ENCODE measurements at places on chromosomes 16 and 17.

DNA sequence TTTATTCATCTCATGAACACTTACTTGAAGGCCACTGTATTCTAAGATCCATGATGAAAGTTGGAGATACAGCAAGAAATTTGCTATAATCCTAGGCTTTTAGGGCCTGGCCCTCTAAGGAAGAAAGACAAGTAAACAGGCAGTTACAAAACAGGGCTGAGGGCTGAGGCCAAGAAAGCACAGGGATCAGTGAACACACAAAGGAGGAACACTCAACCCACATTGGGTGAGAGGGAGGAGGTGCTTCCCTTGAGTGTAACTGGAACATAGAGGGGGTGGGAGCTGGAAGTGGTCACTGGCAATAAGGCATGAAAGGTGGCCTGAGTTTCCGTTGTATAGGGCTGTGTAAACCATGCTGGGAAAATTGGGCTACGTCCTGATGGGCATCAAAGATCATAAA lies 112.2 kb downstream of the ZNF18 start:
- no peak for DNase-seq

DNA sequence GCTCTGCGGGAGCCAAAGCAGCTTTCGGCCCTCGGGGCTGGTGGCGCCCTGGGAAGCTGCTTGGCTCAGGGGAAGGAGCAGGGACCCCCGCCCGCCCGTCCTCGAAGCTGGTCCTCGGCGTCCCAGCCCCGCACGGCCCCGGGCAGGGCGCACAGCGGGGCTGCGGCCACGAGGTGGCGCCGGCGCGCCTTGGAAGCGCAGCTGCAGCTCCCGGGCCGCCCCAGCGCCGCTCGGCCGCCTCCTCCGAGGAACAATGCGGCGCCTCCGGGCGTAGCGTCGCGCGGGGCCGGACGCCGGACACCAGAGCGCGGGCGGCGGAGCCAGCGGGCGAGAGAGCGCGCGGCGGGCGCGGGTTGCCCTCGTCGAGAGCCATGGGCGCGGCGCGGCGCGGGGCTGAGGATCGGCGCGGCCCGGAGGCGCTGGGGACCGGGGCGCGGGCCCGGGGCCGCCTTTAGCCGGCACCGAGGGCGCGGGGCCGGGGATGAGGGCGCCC lies at the start of gene MGAT5B:
Gene MGAT5B, plus strand, starts transcription at position 229 of the 493 bp plus-strand sequence. CDS start 626 bp downstream, outside the sequence.
- DNase-seq, result peak; percentile 22

DNA sequence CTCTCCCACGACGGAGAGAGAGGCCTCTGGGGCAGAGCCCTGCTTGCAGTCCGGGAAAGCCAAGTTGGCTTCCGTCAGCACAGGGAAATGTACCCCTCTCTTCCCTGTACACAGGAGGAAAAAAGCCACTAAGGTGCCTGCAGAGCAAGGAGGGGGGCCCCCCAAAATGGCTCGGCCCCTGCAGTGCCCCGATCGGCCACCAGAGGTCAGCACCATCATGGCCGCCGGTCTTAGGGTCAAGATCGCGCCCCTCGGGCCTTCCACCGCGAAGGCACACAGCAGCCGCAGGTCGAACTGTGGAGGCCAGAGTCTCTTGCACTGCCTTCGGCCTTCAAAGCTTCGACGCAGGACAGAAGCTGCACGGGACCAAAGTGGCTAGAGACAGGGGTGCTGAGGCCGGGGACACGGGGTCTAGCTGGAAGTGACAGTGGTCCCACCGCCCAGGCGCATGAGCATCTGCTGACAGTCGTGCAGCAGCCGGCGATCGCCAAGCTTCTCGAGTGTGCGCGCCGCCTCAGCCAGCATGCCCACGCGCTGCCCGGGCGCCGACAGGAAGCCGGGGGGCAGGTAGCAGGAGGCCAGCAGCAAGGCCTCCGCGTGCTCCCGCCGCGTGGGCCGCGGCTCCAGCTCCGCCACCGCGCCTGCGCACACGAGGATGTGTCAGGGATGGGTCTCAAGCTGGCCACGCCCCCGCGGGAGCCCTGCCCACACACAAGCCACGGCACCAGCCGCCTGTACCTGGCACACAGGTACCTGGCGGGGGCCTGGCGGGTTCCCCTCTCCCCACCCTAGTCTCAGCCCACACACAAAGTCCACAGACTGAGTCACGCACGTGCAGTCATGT lies 24.4 kb downstream of the SREBF1 start:
- no peak for DNase-seq

GRCh38 chr17:49723423-49723822 lies 15.7 kb upstream of the SLC35B1 start:
- no peak for DNase-seq

GRCh38 chr16:22743401-22743800 lies 70.6 kb upstream of the HS3ST2 start:
- DNase-seq, result no peak

DNA sequence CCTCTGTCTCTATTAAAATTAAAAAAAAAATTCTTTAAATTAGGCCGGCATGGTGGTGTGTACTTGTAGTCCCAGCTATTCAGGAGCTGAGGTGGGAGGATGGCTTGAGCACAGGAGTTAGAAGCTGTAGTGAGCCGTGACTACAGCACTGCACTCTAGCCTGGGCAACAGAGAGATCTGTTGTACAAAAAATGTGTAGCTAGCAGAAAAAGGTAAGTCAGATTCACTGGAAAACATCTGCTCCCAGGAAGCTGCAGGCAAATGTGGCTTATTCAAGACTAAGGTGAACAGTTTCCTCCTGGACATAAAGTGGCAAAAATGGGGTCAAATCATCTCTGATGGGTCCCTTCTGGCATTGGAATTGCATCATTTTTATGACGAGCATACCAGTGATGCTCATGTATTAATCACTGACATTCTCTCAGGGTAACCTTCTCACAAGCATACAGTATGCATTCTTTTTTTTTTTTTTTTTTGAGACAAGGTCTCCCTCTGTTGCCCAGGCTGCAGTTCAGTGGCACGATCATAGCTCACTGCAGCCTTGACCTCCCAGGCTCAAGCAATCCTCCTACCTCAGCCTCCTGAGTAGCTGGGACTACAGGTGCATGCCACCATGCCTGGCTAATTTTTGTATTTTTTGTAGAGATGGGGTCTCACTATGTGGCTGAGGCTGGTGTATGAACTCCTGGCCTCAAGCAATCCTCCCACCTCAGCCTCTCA lies 48.7 kb downstream of the CPPED1 start:
- no peak for DNase-seq

DNA sequence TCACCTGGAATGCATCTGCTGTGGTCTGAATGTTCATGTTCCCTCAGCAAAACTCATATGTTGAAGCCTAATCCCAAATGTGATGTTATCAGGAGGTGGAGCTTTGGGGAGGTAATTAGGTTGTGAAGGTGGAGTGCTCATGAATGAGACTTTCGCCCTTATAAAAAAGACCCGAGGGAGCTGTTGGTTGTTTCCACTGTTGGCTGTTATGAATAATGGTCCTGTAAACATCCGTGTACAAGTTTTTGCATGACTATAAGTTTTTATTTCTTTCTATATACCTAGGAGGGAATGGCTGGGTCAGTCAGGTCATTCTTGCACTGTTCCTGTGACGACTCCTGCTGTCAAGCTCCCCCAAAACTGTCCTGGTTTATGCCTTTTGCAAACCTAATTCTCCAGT lies 9.6 kb upstream of the CHP2 start:
- DNase-seq, result no peak

DNA sequence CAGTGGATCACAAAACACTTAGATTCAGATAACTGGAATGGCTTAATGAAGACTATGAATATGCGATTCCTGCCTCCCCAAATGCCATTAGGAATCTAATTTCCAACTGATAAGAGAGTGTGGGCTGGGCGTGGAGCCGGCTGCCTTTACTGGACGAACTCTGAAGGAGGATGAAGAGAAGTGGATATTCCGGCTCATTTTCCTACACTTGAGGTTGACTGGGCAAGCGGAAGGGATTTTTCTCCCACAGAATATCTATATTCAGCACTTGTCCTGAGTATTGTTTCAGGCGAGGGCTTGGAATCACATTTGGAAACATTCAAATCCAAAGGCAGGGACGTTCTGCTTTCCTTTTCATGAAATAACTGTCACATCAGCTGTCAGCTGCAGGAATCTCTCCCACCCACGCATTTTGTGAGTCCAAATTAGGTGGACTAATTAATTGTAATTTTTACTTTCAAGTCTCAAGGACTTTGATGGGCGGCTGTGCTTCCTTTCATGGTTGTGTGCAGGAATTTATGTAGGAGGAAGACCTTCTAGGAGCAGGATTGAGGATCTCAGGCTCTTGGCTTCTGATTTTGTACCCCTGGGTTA lies 138.5 kb downstream of the PITPNC1 start:
- no peak for DNase-seq

GRCh38 chr16:67389911-67390815 lies 3.1 kb downstream of the TPPP3 start:
- DNase-seq, result no peak

GRCh38 chr17:66548659-66549310 lies 246.4 kb downstream of the PRKCA start:
- DNase-seq, result no peak

DNA sequence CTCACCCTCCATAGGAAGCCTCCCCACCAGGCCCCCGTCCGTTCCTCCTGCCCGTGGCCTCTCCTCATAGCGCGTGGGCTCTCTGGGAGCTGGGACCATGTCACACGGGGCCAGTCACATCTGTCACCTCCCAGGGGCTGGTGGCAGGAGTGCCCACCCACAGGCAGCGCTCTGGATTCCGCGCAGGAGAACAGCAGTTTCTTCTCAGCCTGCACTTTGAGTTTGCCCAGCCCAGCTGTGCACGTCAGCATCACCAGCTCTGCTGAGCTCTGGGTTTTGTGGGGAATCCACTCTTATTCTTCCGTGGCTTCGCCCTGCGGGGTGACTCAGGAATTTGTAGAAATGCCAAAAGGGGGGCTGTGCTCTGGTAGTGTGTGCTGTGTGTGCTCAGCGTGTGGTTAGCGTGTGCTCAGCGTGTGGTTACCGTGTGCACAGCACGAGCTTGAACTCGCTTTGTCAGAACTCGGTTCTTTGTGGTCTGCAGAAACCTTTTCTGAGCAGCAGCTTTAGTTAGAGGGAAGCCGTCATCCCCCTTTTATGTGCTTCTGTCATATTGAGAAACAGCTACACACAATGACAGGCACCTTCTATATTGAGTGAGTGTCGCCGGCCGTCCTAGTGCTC lies 3.2 kb downstream of the ACSF3 start:
- no peak for DNase-seq

GRCh38 chr16:2223221-2223941 lies at the start of gene E4F1:
E4F1 (plus strand) TSS chr16:2223591; CDS start chr16:2223614, 23 bp downstream.
- DNase-seq, result peak; percentile 100

DNA sequence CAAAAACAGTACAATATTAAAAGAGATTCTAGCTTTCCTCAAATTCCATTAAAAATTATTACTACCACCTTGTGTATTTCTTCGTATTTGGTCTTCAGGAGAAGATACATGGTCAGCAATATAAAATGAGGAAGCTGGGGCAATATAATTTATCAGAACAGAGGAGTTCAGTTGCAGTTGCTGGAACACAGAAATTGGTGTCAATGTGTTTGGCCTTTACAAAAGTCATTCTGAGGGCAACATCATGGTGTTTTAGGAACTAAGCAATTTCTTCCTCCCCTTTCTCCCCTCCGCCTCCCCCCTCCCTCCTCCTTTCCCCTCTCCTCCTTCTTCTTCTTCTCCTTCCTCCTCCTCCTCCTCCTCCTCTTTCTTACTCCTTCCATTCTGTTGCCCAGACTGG lies 102.1 kb downstream of the YPEL2 start:
- DNase-seq, result no peak

DNA sequence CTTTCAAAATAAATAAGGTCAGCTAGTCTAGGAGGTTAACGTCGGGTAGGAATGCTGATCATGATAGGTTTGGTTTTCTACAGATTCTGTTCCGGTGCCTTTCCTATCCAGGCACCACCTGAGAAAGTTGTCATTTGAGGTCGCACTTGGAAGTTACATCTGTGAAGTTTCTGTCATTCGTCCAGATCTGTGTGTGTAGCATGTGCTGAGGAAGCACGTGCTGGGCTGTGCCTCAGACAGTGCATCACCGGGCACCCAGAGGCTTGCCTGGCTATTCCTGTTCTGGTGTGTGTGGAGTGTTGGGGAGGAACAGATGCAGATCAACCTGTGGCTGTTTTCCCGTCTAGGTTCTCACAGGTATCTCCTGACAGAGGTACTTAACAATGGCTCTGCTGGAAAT lies 42.6 kb downstream of the DNAJA2 start:
- DNase-seq, result no peak

DNA sequence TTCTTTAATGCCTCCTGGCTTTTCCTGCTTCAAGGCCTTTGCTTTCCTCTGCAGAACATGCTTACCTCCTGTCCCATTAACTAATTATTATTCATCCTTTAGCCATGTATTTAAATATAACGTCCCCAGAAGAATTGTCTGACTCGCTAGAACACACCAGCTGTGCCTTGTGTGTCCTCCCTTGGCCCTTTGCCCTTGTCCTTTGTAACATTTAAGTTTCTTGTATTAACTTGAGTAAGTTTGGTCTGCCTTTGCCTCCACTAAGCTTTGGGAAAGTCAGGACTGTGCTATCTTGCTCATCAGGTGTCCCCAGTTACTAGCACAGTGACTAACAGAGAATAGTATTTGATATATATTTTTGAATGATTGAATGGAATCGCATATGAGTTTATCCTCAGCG lies 29.6 kb upstream of the ABCA9 start:
- no peak for DNase-seq

DNA sequence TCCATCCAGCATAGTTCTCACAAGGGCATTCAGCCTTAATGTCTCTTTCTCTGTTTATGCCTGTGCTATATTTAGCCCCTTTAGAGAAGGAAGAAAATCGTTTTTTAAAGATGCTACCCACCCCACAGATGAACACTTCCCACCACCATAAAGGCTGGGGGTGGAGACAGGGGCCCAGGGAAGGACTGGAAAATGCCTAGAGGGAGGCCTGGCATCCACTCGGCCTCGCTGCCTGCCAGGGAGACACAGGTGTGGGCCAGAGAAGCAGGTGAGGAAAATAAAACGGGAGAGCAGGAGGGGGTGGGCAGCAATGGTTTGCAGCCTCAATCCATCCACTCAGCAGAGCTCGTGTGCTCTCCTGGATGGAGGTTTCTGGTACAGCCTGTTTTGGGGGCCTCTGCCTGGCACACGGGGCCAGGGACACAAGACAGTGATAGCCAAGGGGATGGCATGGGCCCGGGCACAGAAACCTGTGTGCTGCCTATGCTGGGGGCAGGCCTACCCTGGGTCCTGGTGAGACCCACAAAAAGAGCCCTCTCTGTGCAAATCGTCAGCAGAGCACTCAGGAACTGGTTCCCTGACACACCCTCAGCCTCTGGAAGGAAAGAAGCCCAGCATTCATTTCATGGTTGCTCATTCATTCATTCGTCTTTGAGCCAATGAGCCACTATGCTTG lies 121.4 kb downstream of the C16orf78 start:
- no peak for DNase-seq

GRCh38 chr17:80793421-80793820 lies 198.2 kb upstream of the CHMP6 start:
- no peak for DNase-seq
